ENCODE measurements at places on chromosomes 16 and 17.

DNA sequence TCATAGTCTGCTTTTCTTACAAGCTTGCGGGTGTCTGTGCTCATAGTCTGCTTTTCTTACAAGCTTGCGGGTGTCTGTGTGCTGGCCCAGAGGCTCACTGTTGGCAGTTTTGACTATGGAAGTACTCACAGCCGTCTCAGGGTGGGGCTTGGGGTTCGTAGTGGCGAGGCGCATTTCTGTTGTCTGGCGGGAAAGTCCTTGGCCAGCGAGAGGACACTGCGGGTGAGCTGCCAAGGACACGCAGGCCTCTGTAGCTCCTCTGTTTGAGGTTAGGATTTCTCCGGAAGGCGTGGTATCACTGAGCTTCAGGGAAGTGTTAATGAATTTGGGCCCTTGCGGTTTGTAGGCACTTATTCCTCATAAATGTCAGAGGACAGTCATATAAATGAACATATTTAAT lies 13.5 kb downstream of the TBCD start:
- DNase-seq: no peak

GRCh38 chr17:78114831-78115723 lies 13.5 kb downstream of the TMC6 start:
- DNase-seq: no peak

GRCh38 chr17:34885076-34885475 lies 76.2 kb downstream of the CCT6B start:
- DNase-seq: no peak

GRCh38 chr16:24820522-24820921 lies 25.2 kb upstream of the SLC5A11 start:
- DNase-seq: no peak

DNA sequence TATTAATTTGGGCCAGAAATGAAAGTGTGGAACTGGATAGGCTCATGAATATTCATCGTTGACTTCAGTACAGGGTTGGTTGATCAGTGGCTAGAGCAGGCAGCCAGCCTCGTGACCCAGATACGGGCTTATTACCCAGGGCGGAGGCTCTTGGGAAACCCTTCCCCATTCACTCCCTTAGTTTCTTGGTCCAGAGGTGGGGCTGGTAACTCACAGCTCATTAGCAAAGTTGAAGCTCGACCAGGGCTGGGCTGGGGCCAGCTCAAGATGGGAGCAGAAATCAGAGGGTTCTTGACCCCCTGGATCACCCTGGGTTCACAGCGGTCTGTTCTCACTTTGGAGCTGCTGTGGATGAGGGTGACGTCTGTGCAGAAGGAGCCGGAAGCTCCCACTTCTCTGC lies 44.6 kb upstream of the GSE1 start:
- DNase-seq: no peak

- no peak for DNase-seq
Observed at GRCh38 chr16:28297784-28298510, 5.6 kb downstream of the SBK1 start.

DNA sequence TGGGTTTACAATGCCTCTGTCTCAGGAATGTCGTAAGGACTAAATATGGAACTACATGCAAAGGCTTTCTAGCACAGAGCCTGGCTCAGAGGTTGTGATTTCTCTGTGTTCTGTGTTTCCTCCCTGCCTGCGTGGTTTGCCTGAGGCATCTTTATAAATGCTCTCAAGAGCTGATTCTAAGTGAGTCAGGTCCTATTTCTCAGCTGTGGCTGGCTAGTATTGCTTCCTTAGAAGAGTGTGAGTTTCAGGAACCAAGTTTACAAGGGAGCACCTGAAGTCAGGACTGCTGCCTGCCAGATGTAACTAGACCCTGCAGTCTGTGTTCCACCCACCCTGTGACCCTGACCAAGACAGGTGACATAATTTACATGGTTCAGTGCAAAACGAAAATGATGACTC lies 8.0 kb upstream of the CCL1 start:
- DNase-seq: no peak

DNA sequence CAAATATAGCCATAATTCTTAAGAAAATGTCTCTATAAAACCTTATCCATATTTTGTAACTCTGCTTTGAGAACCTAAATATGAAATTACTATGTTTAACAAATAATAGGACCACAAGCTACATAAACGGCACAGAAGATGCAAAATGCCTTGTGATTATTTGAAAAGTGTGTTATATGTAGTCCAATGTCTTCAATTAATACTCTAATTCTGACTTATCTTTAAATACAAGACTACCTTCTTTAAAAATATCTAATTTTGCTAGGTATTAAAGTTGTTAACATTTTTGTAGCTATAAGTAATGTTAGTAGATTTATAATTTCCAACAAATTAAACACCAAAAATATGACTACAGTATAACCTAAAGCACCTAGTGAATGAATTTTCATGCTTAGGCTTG lies 17.0 kb downstream of the PSMD12 start:
- no peak for DNase-seq

- no peak for DNase-seq
Observed at GRCh38 chr17:50257676-50258224, 16.5 kb upstream of the TMEM92 start.

DNA sequence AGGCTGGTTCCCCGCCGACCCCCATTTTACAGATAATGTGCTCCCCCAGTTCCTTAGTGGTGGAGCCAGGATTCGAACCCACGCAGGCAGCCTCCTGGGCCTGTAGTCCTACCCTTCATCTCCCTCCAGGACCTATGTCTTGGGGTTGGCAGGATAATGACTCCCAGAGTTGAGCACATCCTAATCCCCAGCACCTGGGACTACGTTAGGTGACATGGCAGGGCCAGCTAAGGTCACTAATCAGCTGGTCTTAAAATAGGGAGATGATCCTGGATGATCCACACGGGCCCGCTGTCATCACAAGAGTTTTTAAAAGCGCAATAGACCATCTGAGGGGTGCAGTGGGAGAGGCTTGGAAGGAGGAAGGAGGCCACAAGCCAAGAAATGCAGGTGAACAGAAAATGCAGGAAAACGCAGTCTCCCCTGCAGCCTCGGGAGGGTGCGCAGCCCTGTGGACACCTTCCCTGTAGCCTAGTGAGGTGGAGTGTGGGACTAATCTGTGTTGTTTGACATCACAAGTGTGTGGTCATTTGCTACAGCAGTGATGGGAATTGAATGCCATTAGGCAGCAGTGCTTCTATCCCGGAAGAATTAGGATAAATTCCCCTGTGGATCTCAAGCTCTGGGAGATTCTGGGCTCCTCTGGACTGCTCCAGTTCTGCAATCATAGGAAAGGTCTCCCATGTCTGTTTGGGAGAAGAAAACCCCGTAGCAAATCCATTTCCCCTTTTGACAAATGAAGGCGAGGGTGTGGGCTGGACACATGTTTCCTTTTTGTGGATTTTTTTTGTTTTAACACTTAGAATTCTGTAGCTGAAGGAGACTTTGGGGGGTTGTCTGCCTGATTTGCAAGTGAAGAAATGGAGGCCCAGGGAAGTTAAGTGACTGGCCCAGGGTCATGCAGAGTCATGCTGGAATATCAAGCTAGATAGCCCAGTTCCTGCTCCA lies 297.7 kb downstream of the SEC14L1 start:
- no peak for DNase-seq

DNA sequence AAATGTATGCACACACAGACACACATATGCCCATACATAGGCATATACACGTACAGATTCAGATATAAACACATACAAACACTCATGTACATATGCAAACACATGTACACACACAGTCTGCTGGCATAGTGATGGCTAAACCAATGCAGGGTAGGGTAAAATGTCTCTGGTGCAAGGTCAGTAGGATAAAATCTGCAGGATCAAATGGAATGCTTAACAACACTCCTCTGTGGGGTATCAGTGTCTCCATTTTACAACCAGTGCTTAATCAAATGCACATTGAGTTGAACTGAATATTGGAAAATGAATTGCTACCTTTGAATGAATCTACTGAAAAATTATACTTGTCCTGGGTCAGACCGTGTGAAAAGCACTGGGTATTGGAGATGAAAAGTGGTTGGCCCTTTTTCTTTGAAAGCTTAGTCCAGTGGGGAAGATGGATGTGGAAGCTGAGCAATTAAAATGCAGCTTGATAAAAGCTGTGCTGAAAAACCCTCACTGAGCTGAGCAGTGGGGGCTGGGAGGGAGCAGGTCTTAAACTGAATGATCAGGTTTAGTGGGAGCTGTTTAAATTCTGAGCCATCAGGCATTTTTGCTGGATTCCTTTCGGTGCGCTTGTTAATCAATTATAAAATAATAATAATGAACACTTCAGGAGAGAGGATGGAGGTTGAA lies 314.7 kb downstream of the HAPSTR1 start:
- DNase-seq: no peak

GRCh38 chr16:27287887-27288286 lies 19.3 kb upstream of the NSMCE1 start:
- no peak for DNase-seq

DNA sequence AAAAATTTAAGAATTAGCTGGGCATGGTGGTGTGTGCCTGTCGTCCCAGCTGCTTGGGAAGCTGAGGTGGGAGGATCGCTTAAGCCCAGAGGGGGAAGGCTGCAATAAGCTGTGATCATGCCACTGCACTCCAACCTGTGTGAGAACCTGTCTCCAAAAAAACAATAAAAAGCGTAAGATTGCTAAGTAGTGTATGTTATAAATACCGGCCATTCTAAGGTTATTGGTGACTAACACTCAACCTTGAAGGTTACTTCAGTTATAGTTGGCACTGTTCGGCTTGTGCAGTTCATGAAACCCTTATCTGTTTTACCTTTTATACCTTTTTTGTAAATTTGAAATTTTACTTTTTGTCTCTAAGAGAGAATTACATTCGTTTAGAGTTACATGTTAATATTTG lies 44.0 kb downstream of the PAFAH1B1 start:
- DNase-seq: no peak

GRCh38 chr17:10733666-10734065 lies 3.8 kb upstream of the TMEM220 start:
- DNase-seq: no peak

GRCh38 chr17:39513309-39513708 lies 52.0 kb downstream of the CDK12 start:
- no peak for DNase-seq

Data from NCI-H187 treated with DMSO at 0.1 percent for 48 hours (cell line).